GM12878 (cell line): ENCODE measurements at places on chromosomes 7 and 10. TPM values are rescaled to one million over a fixed set of nuclear protein-coding genes. Genes with fewer than 3 reads are reported as not detected.

DKK1 gene
- 0.77 TPM in 1 of 2 replicates, not detected in the other for total RNA-seq

HSPA12A gene
- total RNA-seq: 2.2 and 2.4 TPM in 2 replicates

ASZ1 gene
- 0.11 TPM in 1 of 2 replicates, not detected in the other for total RNA-seq

HHEX gene
- 17.8 and 21.6 TPM in 2 replicates for total RNA-seq

FAM13C gene
- total RNA-seq: 0.13 TPM in 1 of 2 replicates, not detected in the other

MRPS33 gene
- 87.8 and 92.0 TPM in 2 replicates for total RNA-seq
